Cerebellum (tissue), 4 donors: ENCODE measurements at places on chromosomes 7 and 10. TPM values are rescaled to one million over a fixed set of nuclear protein-coding genes. Genes with fewer than 3 reads are reported as not detected.

Gene PLAU
- total RNA-seq: 1.00 TPM

Gene CUBN
- total RNA-seq: 7.8 TPM

DNA sequence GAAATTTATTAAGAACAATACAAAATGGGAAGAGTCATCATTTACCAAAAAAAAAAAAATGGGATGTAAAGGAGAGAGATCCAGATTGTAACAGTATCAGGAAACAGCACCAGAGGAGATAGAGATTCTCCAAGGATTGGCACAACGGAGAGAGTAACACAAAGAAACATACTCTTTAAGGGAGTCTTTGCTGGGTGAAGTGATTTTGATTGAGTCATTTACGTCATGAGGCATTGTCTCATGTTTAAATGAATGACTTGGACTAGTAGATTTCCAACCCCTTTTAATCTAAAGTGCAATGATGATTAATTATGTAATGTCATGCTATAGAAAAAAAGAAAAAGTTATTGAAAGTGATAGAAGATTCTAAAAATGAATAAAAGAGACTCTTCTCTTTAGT lies 68.8 kb downstream of the ITGB8 start:
- no peak for DNase-seq

- DNase-seq: no peak
These were observed 94.3 kb upstream of the IL6 start for GRCh38 chr7:22632674-22633073.

DNA sequence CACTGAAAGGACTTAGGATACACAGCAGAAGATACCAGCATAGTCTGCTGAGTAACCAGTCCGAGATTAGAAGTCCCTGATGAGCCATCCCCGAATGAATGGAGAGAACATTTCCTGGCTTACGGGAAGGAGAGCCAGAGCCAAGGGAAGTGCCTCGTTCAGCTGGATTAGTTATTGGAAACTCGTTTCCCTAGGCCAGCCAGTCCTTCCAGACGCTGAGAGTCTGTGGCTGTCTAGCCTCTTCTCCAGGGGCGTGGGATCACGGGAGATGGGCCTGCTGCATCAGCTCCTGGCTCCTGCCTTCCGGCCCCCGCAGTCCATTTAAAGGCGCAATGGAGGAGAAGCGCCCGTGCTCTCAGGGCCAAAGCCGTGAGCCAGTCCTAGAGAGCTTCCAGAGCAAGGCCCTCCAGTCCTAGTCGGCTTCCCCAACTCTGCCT lies 712.8 kb downstream of the PARD3 start:
- DNase-seq: no peak

DNA sequence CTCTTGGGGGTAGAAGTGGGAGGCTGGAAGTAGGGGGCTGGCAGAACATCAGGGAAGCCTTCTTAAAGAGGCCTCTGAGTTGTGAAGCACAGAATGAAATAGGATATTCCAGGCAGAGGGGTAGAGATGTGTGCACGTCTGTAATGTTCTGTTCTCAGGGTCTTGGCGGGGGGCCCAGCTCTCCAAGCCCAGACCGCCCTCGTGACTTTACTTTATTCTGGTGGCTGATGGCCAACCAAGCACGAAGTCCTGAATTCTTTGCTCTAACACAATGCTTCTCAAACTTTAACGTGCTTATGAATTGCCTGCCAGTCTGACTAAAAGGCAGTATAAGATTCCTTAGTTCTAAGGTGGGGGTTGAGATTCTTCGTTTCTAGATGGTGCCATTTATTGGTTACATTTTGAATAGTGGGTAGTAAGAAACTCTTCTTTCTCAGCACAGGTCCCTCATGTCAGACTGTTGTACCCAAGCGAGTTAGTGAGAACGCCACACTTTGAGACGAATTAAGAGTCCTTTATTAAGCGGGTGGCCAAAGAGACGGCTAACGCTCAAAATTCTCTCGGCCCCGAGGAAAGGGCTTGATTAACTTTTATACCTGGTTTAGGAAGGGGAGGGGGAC lies 8.2 kb downstream of the PRXL2A start:
- DNase-seq: no peak

Gene NPSR1
- total RNA-seq: 4.4 TPM

DNA sequence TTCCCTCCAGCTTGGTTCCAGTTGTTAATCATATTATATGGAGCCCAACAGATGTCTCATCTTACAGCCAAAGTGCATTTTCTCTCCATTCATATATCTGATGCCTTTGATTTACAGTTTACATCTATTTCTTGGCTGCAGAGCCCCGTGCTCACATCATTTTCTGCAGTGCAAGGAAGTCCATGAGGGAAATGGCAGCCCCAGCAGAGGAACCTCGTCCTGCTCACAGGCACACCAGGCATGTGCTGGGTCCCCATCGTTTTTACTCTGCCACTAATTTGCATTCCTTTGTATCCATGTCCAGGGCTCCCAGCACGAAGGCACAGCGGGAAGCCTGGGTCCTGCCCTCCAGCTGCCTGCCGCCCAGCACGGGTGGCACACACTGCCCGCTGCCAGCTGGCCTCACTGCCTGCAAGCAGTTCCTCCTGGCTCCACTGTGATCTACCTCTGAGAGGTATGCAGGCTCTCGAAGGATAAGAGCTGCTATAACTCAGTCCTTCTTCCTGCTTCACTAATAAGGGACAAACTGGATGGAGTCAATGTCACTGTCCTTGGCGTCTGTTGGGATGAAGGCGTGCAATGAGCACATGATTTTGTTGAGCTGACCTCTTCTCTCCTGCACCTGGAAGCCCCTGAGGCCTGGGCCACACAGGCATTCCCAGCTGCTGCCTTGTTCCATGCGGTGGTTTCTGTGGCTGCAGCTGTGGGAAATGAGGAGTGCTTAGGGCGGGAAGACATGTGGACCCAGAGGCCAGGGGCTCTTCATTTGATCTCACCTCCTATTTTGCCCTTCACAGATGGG lies 583.6 kb upstream of the MGMT start:
- DNase-seq: no peak

Gene SPAG6
- 1.5 TPM for total RNA-seq

DNA sequence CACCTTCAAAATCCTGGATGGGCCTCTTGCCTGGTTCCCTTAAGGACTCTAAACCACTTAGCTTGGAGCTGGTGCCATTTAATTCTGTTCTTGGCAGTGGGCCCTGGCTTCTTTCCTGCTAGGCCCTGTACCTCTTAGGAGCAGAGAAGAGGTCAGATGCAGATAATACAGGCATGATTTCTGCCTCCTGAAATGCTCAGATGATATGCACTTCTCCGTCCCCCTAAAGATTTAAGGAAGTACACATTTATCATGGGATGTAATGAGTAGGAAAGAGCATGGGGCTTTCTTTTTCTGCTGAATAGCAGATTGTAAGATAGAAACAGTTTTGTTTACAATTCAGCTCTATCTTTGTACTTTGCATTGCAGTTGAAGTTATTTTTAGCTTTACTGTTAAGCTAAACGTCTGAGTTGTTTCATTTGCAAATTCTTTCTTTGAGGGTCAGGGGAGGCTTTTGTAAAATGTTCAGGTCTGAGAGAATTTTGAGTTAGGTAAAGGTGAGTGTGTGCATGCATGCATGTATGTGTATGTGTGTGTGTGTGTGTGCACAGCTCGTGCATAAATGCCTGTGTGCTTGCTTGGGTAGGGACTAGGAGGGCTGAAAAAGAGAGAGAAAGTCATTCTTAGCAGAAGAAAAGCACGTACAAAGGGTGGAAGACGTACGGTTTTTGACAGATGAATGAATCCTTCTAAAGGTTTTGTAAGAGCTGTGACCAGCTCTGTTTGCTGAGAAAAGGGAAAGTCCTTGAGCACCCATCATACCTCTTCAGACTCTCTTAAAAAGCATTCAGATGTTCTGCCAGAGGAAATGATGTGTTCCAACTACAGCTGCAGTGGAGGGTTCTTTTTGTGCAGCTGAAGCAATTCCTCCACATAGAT lies 364.2 kb downstream of the AUTS2 start:
- DNase-seq: peak; percentile 35

DNA sequence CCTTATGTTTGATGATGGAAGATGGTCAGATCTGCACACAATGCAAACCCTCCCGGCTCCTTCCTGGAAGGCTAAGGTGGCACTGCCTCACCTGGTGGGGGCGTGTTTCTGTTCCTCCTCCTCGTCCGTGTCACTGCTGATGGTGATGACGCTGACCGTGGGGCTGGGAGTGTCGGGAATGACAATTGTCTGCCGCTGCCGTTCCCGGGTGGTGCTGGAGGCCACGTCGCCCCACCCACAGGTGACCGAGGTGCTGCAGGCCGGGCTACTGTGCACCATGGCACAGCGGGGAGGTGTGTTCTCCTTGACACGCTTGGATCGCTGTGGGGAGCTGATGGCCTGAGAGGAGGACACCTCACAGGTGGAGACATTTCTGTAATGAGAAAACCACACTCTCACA lies 73.1 kb downstream of the CLEC2L start:
- no peak for DNase-seq

DNA sequence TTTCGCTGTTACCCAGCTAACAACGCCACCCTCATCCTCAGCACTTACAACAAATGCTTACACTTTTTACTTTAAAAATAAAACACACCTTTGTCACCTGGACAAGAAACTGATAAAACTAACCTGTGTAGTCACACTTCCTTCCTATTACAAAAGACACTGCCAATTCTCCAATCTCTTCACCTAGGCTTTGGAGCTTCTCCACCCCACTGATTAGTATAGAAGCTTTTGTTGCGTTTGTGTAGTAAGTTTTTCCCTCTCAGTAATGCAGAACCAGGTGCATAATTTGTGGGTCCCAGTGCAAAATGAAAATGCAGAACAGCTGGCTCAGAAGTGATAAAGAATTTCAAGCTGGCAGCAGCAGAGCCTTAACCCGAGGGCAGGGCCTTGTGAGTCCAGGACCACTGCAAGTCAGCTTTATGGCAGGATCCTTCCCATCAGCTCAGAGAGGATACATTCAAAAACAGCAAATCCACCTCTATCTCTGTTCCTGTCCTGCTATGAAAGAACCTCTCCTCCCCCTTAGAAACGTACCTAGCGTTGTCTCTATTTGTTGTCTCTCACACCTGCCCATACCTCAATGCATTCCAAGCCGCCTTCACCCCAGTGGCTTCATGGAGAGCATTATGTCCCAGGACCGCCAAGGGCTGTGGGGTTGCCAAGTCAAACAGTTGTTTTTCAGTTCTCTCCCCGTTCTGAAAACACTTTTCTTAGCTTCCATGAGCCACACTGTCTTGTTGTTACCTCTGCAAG lies 40.3 kb upstream of the EGFR start:
- no peak for DNase-seq

Gene TCAF2
- total RNA-seq: 1.00 TPM

DNA sequence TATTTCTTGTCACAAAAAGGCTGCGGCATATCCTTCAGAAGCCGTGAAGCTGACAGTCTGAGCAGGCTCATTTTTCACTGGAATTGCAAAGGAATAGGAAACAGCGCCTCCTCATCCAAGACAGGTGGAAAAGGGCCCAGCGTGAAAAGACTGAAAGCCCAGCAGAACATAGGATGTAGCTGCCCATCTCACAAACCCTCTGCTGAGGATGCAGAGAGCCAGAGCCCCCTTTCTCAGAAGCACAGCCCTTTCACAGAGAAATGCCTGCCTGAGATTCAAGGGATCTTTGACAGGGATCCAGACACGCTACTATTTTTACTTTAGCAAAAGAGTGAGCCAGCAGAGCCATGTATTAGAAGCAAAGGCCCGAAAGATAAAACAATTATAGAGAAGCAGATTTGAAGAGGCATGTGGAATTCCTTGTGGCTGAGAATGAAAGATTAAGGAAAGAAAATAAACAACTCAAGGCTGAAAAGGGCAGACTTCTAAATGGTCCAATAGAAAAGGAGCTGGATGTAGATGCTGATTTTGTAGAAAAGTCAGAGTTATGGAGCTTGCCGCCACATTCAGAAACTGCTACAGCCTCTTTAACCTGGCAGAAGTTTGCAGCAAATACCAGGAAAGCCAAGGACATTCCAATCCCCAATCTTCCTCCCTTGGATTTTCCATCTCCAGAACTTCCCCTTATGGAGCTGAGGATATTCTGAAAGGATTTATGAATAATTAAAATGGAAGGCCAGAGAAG lies 36.9 kb downstream of the GDI2 start:
- peak; percentile 61 for DNase-seq

DNA sequence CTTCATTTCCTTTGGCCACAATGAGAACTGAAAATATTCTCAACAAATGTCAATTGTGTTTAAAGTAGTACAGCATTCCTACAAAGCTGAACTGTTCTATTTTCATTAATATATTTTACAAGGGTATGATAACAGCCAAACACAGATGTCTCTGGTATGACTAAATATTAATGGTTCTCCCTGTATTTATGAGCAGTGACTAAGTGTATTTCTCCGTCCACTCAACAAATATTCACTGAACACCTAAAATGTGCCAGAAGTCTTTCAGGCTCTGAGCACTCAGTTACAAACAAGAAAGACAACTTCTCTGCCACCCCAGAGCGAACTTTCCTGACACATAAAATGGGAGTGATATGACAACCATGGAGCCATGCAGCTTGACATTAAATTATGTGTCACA lies 135.6 kb downstream of the VPS41 start:
- no peak for DNase-seq

Gene EGR2
- total RNA-seq: 0.18 TPM

GRCh38 chr7:27746978-27747377 lies 7.0 kb downstream of the TAX1BP1 start:
- no peak for DNase-seq

Gene NUTM2E
- 0.45 TPM for total RNA-seq

Gene SLC29A3
- 3.2 TPM for total RNA-seq

Gene TAS2R3
- 17.0 TPM for total RNA-seq

DNA sequence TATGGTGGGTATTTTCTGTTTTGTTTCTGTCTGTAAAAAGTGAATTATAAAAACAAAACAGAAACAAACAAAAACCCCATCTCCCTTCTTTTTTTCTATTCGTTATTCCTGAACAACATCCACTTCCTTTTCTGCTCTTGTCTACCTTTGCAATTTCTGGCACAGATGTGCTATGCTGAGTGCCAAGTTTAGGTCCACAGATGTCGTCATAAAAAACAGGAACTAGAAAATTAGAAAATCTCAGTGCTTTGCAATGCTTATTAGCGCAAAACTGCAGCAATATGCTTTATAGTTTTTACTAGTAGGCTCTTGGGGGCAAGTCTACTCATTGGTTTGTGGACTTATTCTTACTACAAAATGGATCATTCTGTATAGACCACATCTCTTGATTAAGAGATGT lies 94.2 kb upstream of the PRKCQ start:
- no peak for DNase-seq

Gene TMEM248
- total RNA-seq: 50.7 TPM

GRCh38 chr10:119521443-119522204 lies 20.9 kb downstream of the RGS10 start:
- no peak for DNase-seq

DNA sequence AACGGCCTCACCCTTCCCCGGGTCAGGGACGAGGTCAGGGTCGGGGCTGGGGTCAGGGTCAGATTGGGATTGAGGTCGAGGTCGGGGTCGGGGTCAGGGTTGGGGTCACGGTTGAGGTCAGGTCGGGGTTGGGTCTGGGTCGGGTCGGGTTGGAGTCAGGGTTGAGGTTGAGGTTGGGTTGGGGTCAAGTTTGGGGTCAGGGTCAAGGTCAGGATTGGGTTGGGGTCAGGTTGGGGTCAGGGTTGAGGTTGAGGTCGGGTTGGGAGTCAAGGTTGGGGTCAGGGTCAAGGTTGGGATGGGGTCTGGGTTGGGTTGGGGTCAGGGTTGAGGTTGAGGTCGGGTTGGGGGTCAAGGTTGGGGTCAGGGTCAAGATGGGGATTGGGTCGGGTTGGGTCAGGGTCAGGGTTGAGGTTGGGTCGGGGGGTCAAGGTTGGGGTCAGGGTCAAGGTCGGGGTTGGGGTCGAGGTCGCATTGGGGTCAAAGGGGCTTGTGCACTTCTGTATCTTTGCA lies 131.4 kb downstream of the VIPR2 start:
- DNase-seq: no peak

GRCh38 chr7:20558963-20559716 lies 56.3 kb upstream of the ABCB5 start:
- no peak for DNase-seq

- peak; percentile 99 for DNase-seq
These were observed 647 bp upstream of the NACAD start for GRCh38 chr7:45089341-45089891.
